CD8-positive, alpha-beta memory T cell (primary cell): ENCODE measurements at places on chromosomes 2 and 18.

DNA sequence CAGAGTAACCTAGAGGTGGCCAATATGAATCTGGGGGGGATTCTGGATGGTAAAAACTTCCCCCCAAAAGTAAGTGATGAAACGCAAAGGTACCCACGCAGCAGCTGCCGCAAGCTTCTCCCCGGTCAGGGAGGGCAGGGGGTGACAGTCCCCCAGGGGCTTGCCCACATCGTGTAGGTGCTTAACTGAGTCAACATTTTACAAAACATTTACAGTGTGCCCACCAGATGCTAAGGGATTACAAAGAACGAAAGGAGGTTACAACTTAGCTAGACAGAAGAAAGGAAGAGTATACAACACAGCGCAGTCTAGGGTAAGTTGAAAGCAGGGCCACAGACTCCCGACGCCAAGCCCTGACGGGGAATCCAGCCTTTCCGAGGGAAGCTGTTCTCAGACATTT is 45.6 kb downstream of the LPIN2 start:
- H3K4me1 ChIP-seq = peaks cover 99% of the 10 kb centered on the region
- no peaks in the 10 kb centered on the region for H3K27me3 ChIP-seq
- peak overlapping the region; percentile 18 for H3K27ac ChIP-seq
- H3K36me3 ChIP-seq = no peaks in the 10 kb centered on the region

- H3K27ac ChIP-seq = no peak overlapping the region
- no peak overlapping the region for H3K4me3 ChIP-seq
- H3K36me3 ChIP-seq = no peaks in the 10 kb centered on the region
- DNase-seq = no peak
- no peaks in the 10 kb centered on the region for H3K27me3 ChIP-seq
Observed at GRCh38 chr2:133515271-133515670, 53.0 kb downstream of the NCKAP5 start.

- no peak overlapping the region for H3K27ac ChIP-seq
- no peak overlapping the region for H3K4me3 ChIP-seq
- no peaks in the 10 kb centered on the region for H3K36me3 ChIP-seq
- no peak for DNase-seq
- no peaks in the 10 kb centered on the region for H3K4me1 ChIP-seq
Observed at GRCh38 chr2:224268441-224268840, 133.5 kb downstream of the FAM124B start.

- H3K27me3 ChIP-seq = no peaks in the 10 kb centered on the region
- H3K4me1 ChIP-seq = no peaks in the 10 kb centered on the region
- H3K4me3 ChIP-seq = no peak overlapping the region
Observed at GRCh38 chr2:50720697-50721315, 311.1 kb downstream of the NRXN1 start.

DNA sequence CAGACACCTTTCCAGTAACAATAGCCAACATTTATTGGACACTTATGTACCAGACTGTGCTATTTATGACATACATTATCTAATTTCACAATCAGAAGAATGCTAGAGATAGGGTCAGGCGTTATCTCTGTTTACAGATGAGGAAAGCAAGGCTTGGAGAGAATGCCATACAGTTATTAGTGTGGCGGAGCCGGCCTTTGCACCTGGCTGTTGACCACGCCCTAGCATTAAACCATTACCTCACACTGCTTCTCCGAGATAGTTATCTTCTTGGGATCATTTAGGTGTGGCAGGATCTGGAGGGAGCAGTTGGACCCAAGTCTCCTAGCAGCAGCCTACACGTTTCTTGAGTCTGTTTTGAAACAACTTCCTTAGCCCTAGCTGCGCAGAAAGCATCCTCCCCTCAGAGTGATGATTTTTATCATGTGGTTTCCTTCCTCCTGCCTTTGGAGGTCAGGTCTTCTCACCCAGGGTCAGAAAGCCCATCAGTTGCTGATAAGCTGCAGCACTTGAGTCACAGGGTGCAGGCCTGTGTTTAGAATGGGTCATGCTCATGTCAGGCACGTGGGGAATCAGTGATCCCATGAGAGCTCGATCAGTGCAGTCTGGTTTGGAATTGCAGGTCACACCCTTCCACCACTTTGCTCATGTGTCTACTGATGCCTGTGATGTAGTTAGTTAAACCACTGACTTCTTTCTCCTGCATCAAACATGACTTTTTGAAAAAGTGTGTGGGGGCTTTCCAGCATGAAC is 118.2 kb downstream of the SPTBN1 start:
- H3K27ac ChIP-seq = peak overlapping the region; percentile 84
- no peaks in the 10 kb centered on the region for H3K27me3 ChIP-seq
- peaks cover 100% of the 10 kb centered on the region for H3K4me1 ChIP-seq
- peak overlapping the region; percentile 72 for H3K4me3 ChIP-seq
- peak; percentile 89 for DNase-seq
- no peaks in the 10 kb centered on the region for H3K36me3 ChIP-seq

GRCh38 chr18:24076950-24077349 is 61.9 kb upstream of the CABYR start:
- peaks cover 22% of the 10 kb centered on the region for H3K36me3 ChIP-seq
- peaks cover 13% of the 10 kb centered on the region for H3K4me1 ChIP-seq
- H3K27ac ChIP-seq = no peak overlapping the region
- no peak overlapping the region for H3K4me3 ChIP-seq

GRCh38 chr18:13183790-13184189 is 34.8 kb upstream of the LDLRAD4 start:
- no peaks in the 10 kb centered on the region for H3K4me1 ChIP-seq
- no peaks in the 10 kb centered on the region for H3K36me3 ChIP-seq
- no peaks in the 10 kb centered on the region for H3K27me3 ChIP-seq
- DNase-seq = no peak
- no peak overlapping the region for H3K4me3 ChIP-seq

DNA sequence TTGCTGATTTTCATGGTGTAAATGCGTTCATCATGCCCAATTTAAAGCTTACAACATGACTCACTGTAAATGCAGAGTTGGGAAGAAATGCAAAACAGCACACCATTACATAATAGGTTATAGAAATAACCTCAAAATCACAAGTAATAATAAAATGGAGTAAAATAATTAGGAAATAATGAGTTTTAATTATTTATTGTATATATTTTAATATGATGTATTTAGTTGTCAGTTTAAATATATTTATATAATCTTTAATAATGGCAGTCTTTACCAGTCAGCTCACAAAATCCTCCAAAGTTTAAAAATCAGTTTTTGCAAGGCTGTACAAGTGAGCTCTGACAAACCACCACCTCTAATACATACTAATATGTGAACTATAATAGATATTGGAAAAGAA is 180.2 kb downstream of the RND3 start:
- H3K36me3 ChIP-seq = no peaks in the 10 kb centered on the region
- no peak overlapping the region for H3K4me3 ChIP-seq
- H3K27me3 ChIP-seq = no peaks in the 10 kb centered on the region
- H3K4me1 ChIP-seq = no peaks in the 10 kb centered on the region
- DNase-seq = no peak

DNA sequence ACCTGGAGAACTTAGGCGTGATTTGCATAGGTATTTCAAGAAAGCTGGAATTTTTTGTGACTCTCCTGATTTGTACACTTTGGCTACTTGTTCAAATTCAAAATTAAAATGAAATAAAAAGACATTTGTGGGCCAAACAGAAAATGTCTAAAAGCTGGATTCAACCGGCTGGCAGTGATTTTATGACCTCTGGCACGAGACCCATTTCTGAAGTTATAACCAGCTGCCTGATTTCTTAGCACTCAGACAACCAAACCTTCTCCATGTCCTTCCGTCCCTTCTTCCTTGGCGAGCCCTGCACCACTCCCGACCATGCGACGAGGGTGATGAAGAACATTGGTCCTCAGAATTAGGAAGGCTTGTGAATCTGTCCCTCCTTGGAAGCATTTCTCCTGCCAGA is 19.7 kb downstream of the PKDCC start:
- H3K27ac ChIP-seq = no peak overlapping the region
- peaks cover 8% of the 10 kb centered on the region for H3K27me3 ChIP-seq
- H3K4me1 ChIP-seq = no peaks in the 10 kb centered on the region
- H3K4me3 ChIP-seq = no peak overlapping the region
- no peak for DNase-seq
- H3K36me3 ChIP-seq = no peaks in the 10 kb centered on the region

GRCh38 chr2:101036562-101036961 is 34.5 kb downstream of the RPL31 start:
- H3K27me3 ChIP-seq = no peaks in the 10 kb centered on the region
- no peak overlapping the region for H3K4me3 ChIP-seq
- no peaks in the 10 kb centered on the region for H3K36me3 ChIP-seq
- no peaks in the 10 kb centered on the region for H3K4me1 ChIP-seq

DNA sequence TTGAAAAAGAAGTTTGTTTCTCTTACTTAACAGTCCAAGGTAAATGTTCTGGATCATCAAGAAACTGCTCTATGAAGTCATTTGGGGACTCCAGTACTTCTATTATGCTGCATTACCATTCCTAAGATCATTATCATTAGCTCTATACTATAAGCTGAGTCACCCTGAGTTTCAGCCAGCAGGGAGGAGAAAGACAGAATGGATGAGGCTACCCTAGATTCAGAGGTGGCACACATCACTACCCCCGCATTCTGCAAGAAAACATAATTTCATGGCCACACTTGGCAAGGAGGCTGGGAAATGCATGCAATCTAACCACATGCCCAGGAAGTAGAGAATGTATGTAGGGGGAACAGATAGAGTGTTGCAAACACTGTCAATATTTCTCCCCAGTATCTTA is 16.6 kb upstream of the LNPK start:
- H3K4me3 ChIP-seq = no peak overlapping the region
- H3K27me3 ChIP-seq = peaks cover 8% of the 10 kb centered on the region
- H3K4me1 ChIP-seq = no peaks in the 10 kb centered on the region
- DNase-seq = no peak
- no peaks in the 10 kb centered on the region for H3K36me3 ChIP-seq

- peak overlapping the region; percentile 82 for H3K27ac ChIP-seq
- DNase-seq = peak; percentile 71
- no peaks in the 10 kb centered on the region for H3K27me3 ChIP-seq
Observed at GRCh38 chr2:105737980-105738657, 6.6 kb upstream of the NCK2 start.

DNA sequence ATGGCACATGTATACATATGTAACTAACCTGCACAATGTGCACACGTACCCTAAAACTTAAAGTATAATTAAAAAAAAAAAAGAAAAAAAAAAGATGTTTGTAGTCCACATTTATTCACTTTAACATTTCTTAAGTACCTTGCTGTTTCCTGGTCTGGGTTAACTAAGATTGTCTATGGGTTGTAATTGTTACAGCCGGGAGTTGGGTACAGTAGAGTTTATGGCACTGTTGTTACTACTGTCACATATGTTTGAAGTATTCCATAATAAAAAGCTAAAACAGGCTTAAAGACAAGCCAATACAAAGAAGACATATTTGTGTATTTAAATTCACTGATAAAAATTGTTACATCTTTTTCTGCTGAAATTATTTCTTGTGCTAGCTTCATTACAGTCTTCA is 36.2 kb downstream of the GCC2 start:
- peaks cover 56% of the 10 kb centered on the region for H3K36me3 ChIP-seq
- H3K4me3 ChIP-seq = no peak overlapping the region
- no peak for DNase-seq
- H3K27ac ChIP-seq = no peak overlapping the region

DNA sequence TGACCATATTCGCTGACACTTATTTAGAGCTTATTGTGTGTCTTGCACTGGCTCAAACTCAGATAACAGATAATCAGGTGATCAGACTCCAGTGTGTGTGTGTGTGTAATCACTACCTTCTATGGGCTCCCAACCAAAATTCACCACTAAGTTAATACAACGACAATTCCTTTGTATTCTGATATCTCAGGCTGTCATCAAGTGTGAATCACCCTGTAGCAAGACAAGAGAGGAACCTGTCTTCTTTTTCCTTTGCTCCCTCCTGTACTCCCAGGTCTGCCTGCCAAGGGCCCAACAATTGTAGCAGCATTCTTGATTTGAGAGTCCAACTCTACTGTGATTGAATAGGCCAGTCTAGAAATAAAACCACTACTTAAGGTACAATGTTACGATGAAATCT is 25.8 kb downstream of the ITGB6 start:
- no peaks in the 10 kb centered on the region for H3K27me3 ChIP-seq
- no peaks in the 10 kb centered on the region for H3K4me1 ChIP-seq
- no peaks in the 10 kb centered on the region for H3K36me3 ChIP-seq
- H3K4me3 ChIP-seq = no peak overlapping the region
- DNase-seq = no peak
- no peak overlapping the region for H3K27ac ChIP-seq

- H3K36me3 ChIP-seq = no peaks in the 10 kb centered on the region
- H3K4me3 ChIP-seq = no peak overlapping the region
- no peaks in the 10 kb centered on the region for H3K4me1 ChIP-seq
- no peak overlapping the region for H3K27ac ChIP-seq
Observed at GRCh38 chr2:215241791-215242305, 70.0 kb upstream of the ATIC start.

GRCh38 chr2:79952616-79953015 is 351.9 kb downstream of the LRRTM1 start:
- H3K4me1 ChIP-seq = no peaks in the 10 kb centered on the region
- no peak for DNase-seq
- H3K4me3 ChIP-seq = no peak overlapping the region
- H3K27ac ChIP-seq = no peak overlapping the region
- no peaks in the 10 kb centered on the region for H3K36me3 ChIP-seq

DNA sequence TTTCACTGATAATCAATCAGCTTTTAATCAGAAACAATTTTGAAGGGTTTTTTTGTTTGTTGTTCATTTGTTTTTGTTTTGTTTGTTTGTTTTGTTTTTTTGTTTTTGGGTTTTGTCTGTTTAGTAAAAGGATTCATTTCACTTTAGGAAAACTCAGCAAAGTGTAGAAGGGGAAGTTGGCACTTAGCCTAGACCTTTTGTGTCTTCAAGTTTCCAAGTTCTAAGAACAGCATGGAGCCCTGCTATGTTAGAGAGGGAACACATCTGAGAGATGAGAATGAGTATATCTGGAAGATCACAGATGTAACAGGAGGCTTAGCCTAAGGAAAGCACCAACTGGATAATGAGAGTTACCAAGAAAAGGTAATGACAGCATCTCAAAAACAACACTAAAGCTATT is 501.5 kb downstream of the ERBB4 start:
- no peaks in the 10 kb centered on the region for H3K36me3 ChIP-seq
- no peaks in the 10 kb centered on the region for H3K4me1 ChIP-seq
- H3K4me3 ChIP-seq = no peak overlapping the region

- H3K27me3 ChIP-seq = no peaks in the 10 kb centered on the region
- H3K4me1 ChIP-seq = no peaks in the 10 kb centered on the region
- DNase-seq = no peak
- H3K27ac ChIP-seq = no peak overlapping the region
Observed at GRCh38 chr2:198452327-198452726, 647.9 kb downstream of the PLCL1 start.

DNA sequence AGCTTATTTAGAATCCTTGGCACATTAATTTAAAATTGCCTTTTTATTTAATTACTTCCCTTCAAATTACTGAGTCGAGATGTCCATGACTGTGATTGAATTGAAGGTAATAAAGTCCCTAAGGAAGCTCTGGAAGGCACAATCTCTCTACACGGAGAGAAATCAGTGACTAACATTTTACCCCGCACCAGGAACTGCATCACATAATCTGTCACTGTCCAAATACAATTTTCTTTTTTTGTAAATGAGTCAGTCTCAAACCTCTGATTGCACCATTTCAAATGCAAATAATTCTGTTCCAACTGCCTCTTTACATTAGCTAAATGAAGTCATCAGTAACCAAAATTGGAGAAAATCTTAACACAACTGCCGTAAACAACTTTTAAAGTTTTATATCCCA is 311.9 kb downstream of the CCDC178 start:
- no peak overlapping the region for H3K27ac ChIP-seq
- H3K4me3 ChIP-seq = no peak overlapping the region
- H3K27me3 ChIP-seq = no peaks in the 10 kb centered on the region
- H3K4me1 ChIP-seq = no peaks in the 10 kb centered on the region
- no peaks in the 10 kb centered on the region for H3K36me3 ChIP-seq

GRCh38 chr18:6835345-6835744 is 105.8 kb downstream of the ARHGAP28 start:
- no peak overlapping the region for H3K4me3 ChIP-seq
- no peak for DNase-seq
- no peaks in the 10 kb centered on the region for H3K36me3 ChIP-seq
- no peaks in the 10 kb centered on the region for H3K4me1 ChIP-seq
- no peak overlapping the region for H3K27ac ChIP-seq
